ENCODE measurements at places on chromosomes 1 and 21.

- DNase-seq, result no peak
Measured at GRCh38 chr1:27545876-27546275, 55.9 kb upstream of the WASF2 start.

DNA sequence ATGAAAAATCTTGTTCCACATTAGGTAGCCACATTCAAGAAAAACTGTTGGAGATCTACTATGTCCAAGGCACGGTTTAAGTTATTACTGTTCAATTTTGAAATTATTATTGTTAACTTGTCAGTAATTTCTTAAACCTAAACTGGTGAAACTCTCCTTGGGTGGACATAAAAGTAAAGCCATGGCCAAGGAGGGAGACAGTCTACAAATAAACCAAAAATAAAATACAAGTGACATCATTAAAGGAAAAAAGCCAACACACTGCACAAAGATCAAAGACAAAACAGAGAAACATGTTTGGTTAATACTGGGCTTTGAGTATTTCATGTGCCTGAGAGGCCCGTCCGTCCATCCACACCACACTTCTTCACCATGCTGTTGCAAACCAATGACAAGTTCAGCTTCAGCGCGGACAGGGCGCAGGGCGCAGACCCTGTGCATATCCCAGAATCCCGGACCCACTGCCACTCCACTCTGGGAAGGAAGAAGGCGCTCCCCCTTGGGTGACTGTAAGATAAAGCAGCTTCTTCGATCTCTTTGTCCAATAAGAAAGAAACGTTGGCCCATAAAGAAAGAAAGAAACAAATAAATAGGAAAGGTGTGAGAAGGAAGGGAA lies 918 bp upstream of the RASAL2 start:
- no peak for DNase-seq

- no peak for DNase-seq
Measured at GRCh38 chr21:34881421-34881820, 167.7 kb downstream of the RUNX1 start.

DNA sequence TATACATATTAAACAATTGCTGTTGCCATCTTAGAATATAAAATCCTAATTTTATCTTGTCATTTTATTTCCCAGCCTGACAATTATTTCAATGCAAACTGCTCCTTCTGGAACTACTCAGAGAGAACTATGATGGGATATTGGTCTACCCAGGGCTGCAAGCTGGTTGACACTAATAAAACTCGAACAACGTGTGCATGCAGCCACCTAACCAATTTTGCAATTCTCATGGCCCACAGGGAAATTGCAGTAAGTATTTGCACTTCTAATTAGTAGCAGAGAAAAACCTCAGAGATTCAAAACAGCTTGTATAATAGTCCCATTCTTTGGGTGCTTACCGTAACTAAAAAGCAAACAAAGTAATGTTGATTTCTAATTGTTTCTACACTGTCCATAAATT lies 167.2 kb downstream of the ADGRL2 start:
- DNase-seq, result peak; percentile 43

DNA sequence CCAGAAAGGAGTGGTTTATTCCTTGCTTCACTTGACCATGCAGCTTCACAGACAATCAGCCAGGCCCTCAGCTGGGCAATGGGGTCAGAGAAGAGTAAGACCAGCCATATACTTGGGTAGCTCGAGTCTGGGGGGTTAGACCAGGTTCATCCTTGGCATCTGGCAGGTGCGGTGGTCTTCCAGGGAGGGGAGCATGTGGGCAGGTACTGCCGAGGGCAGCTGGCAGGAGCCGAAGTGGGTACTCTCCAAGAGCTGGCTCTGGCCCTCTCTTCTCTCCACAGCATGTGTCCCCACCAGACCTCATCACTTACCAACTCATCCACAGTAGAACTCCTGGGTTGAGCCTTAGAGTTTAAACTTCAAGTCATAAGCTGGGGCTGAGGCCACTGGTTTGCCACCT lies 156.8 kb downstream of the FOXD2 start:
- no peak for DNase-seq

- no peak for DNase-seq
Measured at GRCh38 chr1:40058097-40058452, 17.5 kb downstream of the CAP1 start.

- DNase-seq, result no peak
Measured at GRCh38 chr1:29474274-29475244, 238.2 kb downstream of the PTPRU start.

DNA sequence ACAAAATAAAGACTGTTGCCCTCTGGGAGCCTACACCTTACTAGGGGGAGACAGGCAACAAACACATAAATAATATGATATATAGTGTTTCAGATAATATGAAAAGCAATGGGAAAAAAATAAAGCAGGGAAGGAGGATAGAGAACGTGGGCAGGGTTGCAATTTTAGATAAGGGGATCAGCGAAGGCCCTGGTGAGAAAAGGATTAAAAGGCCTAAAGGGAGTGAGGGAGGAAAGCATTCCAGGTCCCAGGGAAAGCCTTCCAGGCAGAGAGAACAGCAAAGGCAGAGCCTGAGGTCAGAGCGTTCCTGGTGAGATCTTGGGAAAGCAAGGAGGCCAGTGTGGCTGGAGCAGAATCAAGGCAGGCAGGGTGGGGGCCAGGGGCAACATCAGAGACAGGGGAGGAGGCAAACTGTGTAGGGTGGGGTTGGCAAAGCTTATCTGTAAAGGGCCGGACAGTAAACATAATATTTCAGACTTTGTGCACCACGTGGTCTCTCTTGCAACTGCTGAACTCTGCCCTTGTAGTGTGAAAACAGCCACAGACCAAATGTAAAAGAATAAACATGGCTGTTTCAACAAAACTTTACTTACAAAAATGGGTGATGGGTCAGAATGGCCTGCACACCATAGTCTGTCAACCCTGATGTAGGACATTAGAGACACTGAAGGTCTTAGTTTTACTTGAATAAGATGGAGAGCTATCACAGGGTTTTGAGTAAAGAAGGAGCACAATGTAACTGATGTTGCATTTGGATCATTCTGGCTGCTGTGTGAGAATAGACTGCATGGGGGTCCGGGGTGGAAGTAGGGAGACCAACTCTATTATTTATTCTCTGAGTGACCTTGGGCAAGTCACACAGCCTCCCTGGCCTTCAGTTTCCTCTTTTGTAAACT lies 13.3 kb upstream of the CPT2 start:
- no peak for DNase-seq

- DNase-seq, result no peak
Measured at GRCh38 chr1:226981386-226981817, 41.3 kb downstream of the COQ8A start.

DNA sequence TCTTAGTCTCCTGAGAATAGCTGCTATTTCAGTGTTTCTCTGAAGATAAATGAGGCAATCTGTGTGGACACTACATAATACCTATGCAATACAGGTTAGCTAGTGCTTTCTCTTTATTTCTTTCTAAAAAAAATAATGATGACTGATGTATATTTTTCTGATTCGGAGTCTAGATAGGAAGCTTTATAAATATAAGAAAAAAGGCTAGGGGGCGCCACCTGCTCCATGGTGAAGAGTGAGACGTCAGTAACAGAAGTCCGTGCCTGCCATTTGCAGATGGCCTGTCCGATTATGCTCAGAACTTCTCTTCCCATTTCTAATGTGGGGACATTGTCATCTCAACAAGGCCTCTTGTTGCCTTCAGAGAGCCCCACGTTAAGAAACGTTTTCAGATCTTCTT lies 26.4 kb downstream of the QSOX1 start:
- peak; percentile 33 for DNase-seq

GRCh38 chr1:241275981-241276380 lies 81.0 kb downstream of the RGS7 start:
- DNase-seq, result no peak

DNA sequence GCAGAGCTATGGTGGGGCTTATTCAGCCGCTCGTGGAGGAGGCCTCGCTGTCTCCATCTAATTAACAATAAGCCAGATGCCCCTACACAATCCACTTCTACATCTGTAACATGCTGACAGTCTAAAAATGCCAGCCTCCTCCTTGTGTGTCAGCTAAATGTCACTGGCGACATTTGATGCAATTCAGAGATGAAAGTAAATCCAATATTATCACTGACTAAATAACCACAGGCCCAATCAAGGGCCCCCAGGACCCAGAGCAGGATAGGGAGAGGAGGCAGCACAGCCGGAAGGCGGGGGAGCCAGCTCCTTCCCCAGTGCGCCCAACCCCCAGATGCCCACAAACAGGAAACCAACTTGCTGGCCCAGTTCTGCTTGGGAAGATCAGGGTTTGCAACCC lies 76.6 kb downstream of the DMRTA2 start:
- DNase-seq, result no peak

Measured in NCI-H510A treated with DMSO at 0.1 percent for 48 hours (cell line).